ENCODE measurements at places on chromosomes 13 and 19.
A peak's percentile ranks its signal among the peaks of the same experiment; 100 is the strongest.

DNA sequence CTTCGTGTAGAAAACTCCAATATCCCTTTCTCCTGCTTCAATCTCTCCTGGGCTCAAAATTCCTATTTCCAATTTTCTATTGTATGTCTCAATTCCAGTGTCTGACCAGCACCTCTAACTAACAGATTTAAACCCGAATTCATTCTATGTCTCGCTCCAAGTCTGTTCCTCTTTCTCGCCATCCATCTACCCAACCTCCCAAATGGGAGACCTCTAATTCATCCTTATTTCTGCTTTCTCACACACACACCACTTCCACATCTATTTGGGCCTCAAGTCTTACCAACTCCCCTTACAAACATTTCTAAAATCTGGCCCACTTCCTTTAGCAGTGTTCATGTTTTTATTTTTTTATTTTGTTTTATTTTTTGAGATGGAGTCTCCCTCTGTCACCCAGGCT, 53.3 kb downstream of the MBD3L2B start:
- no peak for DNase-seq

DNA sequence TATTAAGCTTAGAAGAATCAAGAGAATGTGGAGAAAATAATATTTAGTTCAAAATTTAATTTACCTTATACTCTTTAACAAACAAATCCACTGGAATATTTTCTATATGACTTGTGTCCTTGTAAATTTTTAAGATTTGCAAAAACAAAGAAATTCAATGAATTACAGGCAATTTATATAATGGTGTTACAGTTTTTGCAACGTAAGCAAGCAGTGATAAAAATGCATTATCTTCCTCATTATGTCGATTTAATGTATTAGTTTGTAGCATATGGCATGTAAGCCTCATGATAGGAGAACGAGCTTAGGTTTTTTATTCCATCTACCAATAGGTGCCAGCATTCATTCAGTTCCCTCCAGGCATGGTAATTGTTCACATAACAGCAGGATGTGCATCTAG, 100.0 kb upstream of the PCDH9 start:
- no peak for DNase-seq

- DNase-seq, result no peak
These were observed 1.2 kb downstream of the BRCA2 start for GRCh38 chr13:32316501-32316900.

DNA sequence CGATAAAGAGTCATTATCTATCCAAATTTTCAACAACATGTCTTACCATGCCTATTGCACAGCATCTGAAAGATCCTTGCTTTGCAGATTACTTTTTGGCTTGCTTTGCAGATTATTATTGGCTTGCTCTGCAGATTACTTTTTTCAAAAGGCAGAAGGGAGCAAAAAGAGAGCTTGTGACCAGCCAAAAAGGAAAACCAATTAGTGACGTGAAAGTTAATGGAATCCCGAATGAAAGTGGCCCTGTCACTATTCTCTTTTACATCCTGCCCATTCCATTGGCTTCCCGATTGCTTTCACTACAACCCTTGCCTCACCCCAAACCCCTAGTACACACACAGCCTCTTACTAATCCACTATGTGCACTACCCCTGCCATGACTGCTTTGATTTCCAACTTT, 81.3 kb downstream of the LHFPL6 start:
- no peak for DNase-seq

- DNase-seq, result no peak
These were observed 20.7 kb upstream of the NWD1 start for GRCh38 chr19:16698914-16699313.

- no peak for DNase-seq
These were observed 59.4 kb downstream of the WTIP start for GRCh38 chr19:34540811-34541557.

DNA sequence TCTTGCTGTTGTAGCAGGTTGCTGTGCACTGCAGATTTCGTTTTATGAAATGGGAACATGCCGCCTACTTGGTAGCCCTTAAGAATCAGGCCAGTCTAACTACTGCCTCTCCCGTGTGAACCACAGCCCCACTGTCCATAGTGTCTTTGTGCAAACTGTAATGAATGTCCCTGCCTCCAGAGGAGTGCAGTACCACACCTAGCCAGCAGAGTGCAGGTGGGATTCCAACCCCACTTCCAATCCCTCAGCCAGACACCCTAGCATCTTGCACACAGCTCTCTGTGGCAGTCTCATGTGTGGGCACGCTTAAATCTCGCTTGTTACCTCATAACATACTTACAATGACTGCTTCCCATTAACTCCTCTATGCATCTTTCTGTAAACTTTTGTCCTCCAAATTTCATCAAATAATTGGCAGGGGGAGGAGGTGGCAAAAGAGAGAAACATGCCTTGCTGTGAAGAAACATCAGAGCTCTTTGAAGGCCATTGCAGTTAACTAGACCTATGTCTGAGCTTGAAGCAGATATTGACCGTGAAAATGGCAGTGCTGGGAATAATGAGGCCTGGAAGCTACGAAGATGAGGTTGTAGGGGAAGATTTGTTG, 47.2 kb downstream of the ZAR1L start:
- peak; percentile 37 for DNase-seq

DNA sequence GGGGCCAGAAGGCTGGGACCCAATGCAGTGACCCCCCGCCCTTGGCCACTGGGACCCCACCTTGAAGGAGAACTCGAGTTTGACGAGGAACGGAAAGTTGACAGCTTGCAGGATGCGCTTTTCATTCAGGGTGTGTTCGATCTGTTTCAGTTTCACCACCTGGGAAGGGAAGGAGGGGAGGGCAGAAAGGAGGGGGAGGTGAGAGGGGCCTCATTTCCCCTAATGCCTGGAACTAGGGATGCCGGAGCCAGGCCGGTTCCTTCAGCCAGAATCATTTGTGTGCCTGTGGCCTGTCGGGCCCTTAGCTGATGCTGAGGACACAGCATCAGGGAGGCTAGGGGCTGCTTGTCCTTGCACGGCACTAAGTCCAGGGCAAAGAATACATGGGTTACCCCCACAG, 12.2 kb upstream of the SAMD1 start:
- DNase-seq, result no peak

GRCh38 chr13:49833402-49833801, 40.9 kb upstream of the KPNA3 start:
- DNase-seq, result no peak

- no peak for DNase-seq
These were observed 65.3 kb downstream of the GPR12 start for GRCh38 chr13:26695360-26695705.

- DNase-seq, result no peak
These were observed 1.2 kb downstream of the MAP1S start for GRCh38 chr19:17720440-17720839.

DNA sequence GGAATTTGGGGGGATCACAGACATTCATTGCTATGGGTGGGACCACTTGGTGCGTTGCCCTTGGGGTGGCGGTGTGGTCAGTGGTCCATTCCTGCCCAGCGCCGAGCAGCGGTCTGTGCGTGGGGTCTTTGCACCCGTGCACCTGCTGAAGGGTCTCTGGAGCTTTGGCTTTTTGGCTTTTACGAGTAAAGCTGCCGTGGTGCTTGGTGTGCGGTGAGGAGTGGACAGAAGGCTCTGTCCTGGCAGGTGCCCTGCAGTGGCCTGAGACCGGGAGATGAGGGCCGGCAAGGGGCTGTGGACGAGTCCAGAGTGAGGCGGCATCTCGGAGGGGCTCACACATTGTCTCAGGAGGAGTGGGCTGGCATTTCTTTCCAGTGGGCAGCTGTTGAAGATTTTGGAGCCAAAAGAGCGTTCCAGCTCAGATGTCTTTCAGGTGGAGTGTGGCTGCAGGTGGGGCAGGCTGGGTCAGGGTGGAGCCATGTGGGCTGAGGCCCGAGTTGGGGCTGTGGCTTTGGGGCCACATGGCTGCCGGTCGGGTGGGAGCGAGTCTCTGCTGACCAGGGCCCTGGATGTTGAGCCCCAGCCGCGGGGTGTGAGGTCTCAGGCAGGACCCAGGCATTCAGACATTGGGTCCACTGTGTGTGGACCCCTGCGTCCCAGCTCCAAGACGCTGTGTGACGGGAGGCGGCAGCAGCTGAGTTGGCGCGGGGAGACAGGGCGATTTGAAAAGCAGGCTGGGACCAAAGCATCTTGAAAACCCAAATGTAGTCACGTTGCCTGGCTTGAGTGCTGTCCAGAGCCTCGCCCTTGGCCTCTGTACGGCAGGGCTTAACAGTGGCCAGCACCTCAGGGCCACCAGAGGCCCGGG, 11.7 kb downstream of the GNA11 start:
- no peak for DNase-seq

DNA sequence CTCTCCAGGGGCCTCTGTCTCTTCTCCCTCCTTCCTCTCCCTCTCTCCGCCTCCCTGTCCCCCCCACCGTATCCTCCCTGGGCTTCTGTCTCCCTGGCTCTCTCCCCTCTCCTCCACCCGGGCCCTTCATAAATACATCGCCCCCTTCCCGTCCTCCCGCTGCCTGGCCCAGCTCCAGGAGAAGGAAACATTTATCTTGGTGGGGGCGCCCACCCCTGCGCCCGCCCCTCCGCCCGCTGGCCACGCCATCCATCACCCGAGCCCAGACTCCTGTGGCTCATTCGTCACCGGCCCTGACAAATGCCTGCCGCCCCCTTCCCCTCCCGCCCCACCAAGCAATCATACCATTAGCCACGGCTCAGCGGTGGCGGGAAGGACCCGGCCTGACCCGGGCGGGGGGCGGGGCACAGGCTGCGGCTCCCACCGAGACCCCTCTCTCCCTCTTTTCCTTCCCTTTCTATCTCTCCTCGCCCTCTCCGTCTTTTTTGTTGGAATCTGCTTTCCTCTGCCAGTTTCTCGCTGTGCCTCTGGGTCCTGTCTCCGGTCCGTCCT, 2.6 kb upstream of the MEIS3 start:
- no peak for DNase-seq

DNA sequence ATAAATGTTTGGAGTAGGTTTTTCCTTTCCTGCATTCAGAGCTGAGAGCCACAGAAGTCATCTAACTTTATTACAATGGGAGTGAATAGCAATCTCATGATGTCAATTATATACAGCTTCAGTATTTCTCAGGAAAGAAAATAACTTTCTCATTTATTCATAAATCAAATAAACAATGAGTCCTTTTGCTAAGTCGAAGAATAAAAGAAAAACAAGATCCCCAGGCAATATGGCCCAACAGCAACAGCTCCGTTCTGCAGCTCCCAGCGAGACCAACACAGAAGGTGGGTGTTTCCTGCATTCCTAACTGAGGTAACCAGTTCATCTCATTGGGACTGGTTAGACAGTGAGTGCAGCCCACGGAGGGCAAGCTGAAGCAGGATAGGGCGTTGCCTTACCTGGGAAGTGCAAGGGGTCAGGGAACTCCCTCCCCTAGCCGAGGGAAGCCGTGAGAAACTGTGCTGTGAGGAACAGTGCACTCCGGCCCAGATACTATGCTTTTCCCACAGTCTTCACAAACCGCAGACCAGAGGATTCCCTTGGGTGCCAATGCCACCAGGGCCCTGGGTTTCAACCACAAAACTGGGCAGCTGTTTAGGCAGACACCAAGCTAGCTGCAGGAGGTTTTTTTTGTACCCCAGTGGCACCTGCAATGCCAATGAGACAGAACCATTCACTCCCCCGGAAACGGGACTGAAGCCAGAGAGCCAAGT, 128.2 kb downstream of the SLITRK1 start:
- no peak for DNase-seq

DNA sequence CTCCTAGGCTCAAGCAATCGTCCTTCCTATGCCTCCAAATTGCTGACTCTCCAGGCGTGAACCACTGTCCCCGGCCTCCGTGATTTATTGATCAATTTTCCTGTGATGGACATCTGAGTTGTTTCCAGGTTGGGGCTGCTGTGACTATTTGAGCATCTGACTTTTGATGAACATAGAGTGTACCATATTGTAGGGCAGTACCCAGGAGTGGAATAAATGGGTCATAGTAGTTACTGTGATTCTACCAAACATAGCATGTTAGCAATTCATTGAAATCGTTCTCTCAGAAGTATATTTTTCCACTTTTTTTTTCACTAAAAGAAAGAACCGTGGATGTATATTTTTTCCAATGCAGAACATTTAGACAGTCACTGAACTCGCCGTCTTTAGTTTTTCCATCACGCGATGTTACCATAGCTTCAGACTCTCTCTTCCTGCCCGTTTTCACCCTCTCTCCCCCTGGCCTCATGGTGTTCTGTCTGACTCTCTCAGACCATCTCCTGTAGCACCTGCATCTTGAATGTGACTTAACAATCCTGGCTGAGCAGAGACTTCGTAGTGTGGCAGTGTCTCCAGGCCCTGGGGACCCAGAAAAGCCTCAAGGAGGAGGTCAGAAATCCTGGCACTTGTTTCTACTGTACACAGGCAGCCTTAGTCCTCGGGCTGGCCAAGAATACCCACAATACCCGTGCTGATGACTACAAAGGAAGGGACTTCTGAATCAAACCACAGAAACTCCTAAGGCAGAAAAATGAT, 3.2 kb upstream of the RASGRP4 start:
- DNase-seq, result peak; percentile 40

DNA sequence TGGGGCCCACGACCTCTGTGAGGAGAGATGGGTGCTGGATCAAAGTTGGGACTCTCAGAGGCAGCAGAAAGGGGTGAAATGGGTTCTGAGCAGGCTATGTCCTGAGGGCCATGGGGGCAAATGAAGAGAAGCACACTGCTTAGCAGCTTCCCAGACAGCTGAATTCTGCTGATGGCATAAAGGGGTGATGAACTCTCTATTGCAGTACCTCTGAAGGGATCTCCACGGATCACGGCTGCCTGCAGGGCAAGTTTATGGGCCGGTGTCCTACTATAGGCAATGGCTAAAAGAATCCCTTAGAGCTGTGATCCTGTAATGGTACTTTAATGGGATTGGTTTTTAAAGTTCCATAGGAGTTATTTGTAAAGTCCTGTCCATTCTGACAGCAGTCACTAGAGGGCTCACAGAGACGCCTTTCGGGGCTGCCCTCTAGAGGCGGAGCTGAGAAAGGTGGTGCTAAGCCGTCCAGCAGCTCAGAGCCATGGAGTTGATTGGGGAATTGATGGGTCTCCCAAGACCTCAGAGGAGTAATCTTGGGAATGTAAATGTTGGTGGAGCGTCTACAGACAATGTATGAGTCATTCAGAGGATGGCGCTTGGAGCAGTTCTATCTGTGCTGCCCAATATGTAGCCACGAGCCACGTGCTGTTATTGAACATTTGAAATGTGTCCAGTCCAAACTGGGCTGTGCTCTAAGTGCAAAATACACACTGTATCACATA, 287.3 kb downstream of the COG6 start:
- DNase-seq, result peak; percentile 53

DNA sequence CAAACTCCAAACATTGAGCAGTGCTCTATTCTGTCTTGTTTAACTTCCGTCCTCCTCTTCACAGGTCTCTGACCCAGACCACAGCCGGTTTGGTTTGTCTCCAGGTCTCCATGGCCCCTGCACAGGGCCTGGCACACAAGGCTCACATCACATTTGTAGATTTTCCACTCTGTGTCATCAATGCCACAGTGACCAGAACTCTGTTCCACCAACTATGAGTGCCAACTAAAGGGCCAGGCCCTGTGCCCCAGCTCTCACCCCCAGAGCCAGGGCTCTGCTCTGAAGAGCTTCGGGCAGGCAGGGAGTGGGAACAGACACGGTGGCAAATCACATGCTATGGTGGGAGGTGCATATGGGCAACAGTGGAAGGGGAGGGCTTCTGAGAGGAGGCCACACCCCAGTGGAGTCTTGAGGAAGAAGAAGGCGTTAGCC, 16.0 kb downstream of the SMG9 start:
- no peak for DNase-seq

All from stimulated activated CD4-positive, alpha-beta T cell treated with anti-CD3 and anti-CD28 coated beads, Interleukin-15, amount 100 ng/mL, for 48 hours (primary cell).